Endodermal cell (in vitro differentiated cells): ENCODE measurements at places on chromosomes 5 and 9. TPM values are rescaled to one million over a fixed set of nuclear protein-coding genes. Genes with fewer than 3 reads are reported as not detected.

Gene FOXD4L5
- total RNA-seq: 0.15 TPM in 1 of 3 replicates, not detected in the others

- no peaks in the 10 kb centered on the region for H3K27me3 ChIP-seq
- H3K36me3 ChIP-seq: no peaks in the 10 kb centered on the region
- H3K4me3 ChIP-seq: no peak overlapping the region
- H3K27ac ChIP-seq: no peak overlapping the region
- DNase-seq: no peak
Measured at GRCh38 chr5:68194386-68194785, 21.2 kb upstream of the PIK3R1 start.

Gene EQTN
- total RNA-seq: not detected in 2 replicates

GRCh38 chr5:6029811-6030271, 348.5 kb downstream of the MED10 start:
- H3K4me3 ChIP-seq: no peak overlapping the region
- no peak overlapping the region for H3K27ac ChIP-seq
- H3K36me3 ChIP-seq: no peaks in the 10 kb centered on the region
- no peak for DNase-seq

DNA sequence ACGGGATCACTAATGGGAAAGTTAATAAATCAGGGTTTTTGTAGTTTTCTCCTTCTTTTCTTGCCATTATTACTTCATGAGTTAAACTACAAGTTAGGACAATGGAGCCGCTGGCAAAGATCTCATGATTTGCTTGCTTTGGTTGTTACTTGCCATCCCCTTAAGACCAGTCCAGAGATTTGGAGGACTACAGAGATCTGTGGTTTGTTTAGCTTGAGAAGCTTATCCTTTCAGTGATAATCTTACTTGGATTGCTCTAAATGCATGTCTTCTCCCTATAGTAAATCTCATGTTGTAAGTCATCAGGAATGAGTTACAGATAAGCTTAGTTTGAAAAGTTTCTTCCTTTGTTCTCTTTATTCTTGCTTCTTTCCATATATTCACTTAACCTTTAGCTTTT, 70.9 kb downstream of the TLE4 start:
- no peak for DNase-seq
- no peak overlapping the region for H3K27ac ChIP-seq
- no peaks in the 10 kb centered on the region for H3K36me3 ChIP-seq
- no peaks in the 10 kb centered on the region for H3K4me1 ChIP-seq

DNA sequence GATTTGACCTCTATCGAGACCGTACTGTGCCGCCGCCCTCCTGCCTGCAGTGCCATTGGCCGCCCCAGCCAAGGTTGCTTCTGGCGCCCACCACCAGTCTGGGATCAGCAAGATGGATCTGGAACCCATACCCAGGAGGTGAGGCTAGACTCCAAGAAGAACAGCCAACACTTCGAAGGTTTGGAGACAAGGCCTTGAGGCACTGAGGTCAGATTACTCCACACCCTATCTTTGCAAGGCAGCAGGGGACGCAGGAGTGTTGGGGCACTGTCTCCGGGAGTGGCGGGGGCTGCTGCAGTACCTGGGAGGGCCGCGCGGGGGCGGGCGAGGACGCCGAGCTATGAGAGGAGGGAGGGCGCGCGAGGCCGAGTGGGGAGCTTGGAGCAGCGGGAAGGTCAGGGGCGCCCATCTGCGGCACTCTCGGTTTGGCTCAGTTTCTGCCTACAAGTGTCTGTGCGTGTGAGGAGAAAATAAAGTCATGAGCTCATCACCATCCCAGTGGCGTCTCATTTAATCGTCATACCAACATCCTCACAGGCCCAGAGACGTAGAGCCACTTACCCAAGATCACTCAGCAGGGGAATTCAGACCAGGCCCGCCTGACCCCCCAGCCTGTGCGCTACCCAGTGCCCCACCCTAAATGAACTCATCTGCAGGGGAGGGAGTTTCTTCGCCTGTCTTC, 20.5 kb upstream of the PSD2 start:
- no peaks in the 10 kb centered on the region for H3K36me3 ChIP-seq
- peaks cover 13% of the 10 kb centered on the region for H3K27me3 ChIP-seq
- H3K4me3 ChIP-seq: no peak overlapping the region
- H3K4me1 ChIP-seq: peaks cover 3% of the 10 kb centered on the region

Gene DNAH5
- total RNA-seq: 0.50 to 0.84 TPM (median 0.54 TPM) in 3 replicates
